Activated gamma-delta T cell (primary cell): ENCODE measurements at places on chromosomes 7 and 10.

DNA sequence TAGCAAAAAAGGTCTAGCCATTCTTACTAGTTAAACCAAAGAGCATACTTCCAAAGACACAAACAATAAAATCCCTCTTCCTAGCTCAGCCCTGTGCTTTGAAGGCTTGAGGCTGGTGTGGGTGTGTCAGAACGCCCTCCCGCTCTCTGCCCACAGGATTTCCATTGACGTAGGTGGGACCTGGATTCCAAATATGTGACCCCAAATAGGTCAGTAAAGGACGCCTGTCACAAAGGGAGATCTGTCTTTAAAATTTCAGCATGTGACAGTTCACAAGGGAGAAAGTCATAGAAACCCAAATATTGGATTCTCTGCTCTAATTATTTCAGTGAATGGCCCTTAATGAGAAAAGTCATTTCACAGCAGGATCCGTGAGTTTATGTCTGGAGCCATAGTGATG lies 39.9 kb upstream of the LYZL1 start:
- no peak for DNase-seq

DNA sequence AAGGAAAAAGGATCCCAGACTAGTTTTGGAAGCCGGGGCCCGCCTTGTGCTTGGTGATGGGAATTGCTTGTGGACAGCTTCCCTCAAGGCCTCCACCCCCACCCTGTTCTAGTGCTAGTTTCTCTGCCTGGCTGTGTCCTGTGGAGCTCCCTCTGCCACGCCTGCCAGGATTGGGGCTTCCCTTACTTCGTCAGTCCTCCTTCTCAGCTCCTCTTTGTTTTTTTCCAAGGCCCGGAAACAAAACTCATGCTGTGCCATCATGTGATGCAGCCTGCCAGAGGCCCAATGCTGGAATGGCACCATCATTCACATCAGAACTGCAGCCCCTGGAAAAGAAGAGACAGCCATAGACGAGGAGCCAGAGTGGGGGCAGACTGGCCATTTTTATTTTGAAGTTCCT lies 11.2 kb downstream of the YKT6 start:
- DNase-seq, result no peak

DNA sequence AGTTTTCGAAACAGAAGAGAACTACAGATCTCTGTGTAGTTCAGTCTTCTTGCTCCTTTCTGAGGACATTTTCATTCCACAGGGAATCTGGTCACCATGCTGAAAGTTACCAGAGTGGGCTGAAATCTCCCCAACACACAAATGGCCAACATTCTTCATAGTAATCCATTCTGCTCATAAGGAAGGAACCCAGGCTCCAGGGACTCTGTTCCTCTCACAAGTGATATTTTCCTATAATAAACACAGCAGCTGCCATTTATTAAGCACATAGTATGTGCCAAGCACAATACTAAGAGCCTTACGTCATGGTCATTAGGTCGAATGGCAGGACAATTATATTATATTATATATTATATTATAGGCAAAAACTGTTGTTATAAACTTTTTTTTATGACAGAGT lies 109.8 kb downstream of the RAB11FIP2 start:
- no peak for DNase-seq

- DNase-seq, result no peak
Measured at GRCh38 chr10:60427709-60428386, 38.2 kb upstream of the ANK3 start.

DNA sequence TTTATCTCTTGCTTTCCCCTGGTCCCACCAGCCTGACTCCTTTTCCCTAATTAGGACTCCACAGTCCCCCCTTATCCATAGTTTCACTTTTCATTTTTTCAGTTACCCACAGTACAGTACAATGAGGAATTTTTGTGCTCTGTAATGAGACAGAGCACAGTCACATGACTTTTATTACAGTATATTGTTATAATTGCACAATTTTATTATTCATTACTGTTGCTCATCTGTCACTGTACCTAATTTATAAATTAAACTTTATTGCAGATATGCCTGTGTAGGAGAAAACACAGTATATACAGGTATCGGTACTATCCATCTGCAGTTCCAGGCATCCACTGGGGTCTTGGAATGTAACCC lies 125.4 kb downstream of the KCNMA1 start:
- DNase-seq, result no peak

GRCh38 chr7:148180075-148180474 lies 410.5 kb upstream of the C7orf33 start:
- no peak for DNase-seq

GRCh38 chr7:128867241-128867640 lies 4.6 kb downstream of the ATP6V1F start:
- DNase-seq, result no peak

GRCh38 chr10:110162741-110163145 lies 44.7 kb upstream of the MXI1 start:
- no peak for DNase-seq
